ENCODE measurements at places on chromosomes 5 and 9.

DNA sequence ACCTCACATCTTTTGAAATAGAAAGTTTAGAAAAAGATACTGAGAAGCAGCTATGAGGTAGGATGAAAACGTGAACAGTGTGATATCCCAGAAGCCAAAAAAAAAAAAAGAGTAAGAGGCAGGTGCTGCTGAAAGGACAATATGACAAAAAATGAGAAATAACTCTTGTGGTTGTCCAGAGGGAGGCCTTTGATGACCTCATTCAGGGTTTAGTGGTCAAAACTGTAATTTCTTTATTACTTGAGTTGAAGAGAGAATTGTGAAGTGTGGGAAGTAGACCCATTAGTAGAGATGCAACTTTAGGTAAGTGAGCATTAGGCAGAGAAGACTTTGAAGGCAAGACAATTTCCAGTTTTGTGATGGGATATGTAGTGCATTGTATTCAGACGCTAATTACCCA, 1306.3 kb upstream of the ACO1 start:
- no peak for DNase-seq

GRCh38 chr5:78887384-78888118, 97.6 kb downstream of the ARSB start:
- DNase-seq, result no peak

- peak; percentile 71 for DNase-seq
Observed at GRCh38 chr5:34898258-34898895, 16.9 kb downstream of the RAD1 start.

DNA sequence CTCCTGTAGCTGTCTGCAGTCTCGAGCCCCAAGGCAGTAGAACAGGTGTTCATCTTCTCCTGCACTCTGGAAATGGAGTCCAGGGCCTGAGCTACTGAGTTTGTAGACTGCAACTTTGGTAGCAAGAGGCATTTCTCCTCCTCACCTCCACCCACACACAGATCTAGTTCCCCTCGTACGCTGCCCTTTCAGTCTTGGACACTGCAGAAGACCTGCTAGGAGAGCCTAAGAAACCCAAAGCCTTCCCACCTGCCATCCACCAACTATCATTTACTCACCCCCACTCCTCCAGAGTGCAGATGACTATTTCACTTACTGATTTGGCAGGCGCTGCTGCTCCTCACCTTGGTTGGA, 59.0 kb downstream of the KCNIP1 start:
- no peak for DNase-seq

GRCh38 chr9:394347-395052, 179.8 kb downstream of the DOCK8 start:
- DNase-seq, result no peak
